ENCODE measurements at places on chromosomes 4 and X.

DNA sequence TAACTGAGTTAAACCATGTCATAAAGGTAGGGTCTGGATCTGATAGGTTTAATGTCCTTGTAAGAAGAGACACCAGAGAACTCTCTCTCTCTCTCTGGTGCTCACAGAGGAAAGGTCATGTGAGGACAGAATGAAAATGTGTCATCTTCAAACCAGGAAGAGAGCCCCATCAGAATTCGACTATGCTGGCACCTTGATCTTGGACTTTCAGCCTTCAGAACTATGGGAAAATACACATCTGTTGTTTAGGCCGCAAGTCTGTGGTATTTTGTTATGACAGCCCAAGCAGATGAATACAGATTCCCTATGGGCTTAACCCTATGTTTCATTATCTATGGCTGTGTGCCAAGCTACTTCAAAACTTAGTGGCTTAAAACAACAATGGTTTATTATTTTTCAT, 105.5 kb upstream of the DDIT4L start:
- no peak for DNase-seq

GRCh38 chr4:114807759-114808404, 209.3 kb downstream of the UGT8 start:
- DNase-seq: no peak

GRCh38 chr4:84110040-84110439, 389.1 kb downstream of the NKX6-1 start:
- no peak for DNase-seq

GRCh38 chr4:165945991-165946390, 73.0 kb downstream of the TLL1 start:
- DNase-seq: no peak

- no peak for DNase-seq
Measured at GRCh38 chr4:149951152-149951900, 126.9 kb upstream of the DCLK2 start.

GRCh38 chr4:110271986-110272385, 73.6 kb upstream of the ELOVL6 start:
- no peak for DNase-seq

- DNase-seq: no peak
Measured at GRCh38 chr4:71095141-71095540, 101.7 kb downstream of the DCK start.

GRCh38 chr4:24880186-24880585, 32.7 kb downstream of the CCDC149 start:
- no peak for DNase-seq

- DNase-seq: no peak
Measured at GRCh38 chrX:39952989-39953388, 144.8 kb downstream of the BCOR start.

DNA sequence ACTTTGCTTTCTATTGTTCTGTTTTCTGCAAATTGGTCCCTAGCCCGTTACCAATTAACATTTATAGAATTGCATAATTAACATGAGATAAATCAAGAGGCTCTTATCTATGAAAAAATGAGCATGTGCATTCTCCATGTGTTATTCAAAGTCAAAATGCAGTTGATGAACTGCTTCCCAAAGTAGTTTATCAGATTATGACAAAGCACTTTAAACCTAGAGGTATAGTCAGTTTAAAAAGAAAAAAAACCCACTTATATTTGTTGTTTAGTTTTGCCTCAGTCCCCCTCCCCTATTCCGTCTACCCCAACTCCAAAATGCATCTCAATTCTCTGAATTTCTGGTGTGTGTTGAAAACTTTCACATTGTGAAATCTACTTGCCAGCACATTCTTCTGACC, 119.5 kb downstream of the ATXN3L start:
- DNase-seq: no peak

- no peak for DNase-seq
Measured at GRCh38 chrX:16199343-16199742, 32.1 kb downstream of the MAGEB17 start.

Data from activated gamma-delta T cell (primary cell).